ENCODE measurements at places on chromosomes 4 and X. TPM values are rescaled to one million over a fixed set of nuclear protein-coding genes. Genes with fewer than 3 reads are reported as not detected.

The TRIM61 gene
- 1.7 TPM for total RNA-seq

The EPHA5 gene
- 0.32 TPM for total RNA-seq

The CCKAR gene
- total RNA-seq = 0.43 TPM

The NPY5R gene
- total RNA-seq = 0.32 TPM

The RBM46 gene
- total RNA-seq = not detected

The S100P gene
- not detected for total RNA-seq

The FGF13 gene
- not detected for total RNA-seq

The POF1B gene
- not detected for total RNA-seq

The ARHGAP6 gene
- total RNA-seq = 1.9 TPM

The RTL5 gene
- total RNA-seq = 1.3 TPM

The LRAT gene
- not detected for total RNA-seq

The F8 gene
- total RNA-seq = 2.2 TPM

The OTUD6A gene
- total RNA-seq = not detected

The COX7B2 gene
- total RNA-seq = not detected

The TASL gene
- total RNA-seq = not detected

The GAGE12E gene
- not detected for total RNA-seq

The CCNA2 gene
- 54.0 TPM for total RNA-seq

The GPRASP1 gene
- total RNA-seq = 2.6 TPM

The IQSEC2 gene
- 11.0 TPM for total RNA-seq

The TMPRSS11B gene
- total RNA-seq = not detected

The PCDH11X gene
- not detected for total RNA-seq

The BRS3 gene
- total RNA-seq = not detected

The PASD1 gene
- not detected for total RNA-seq

The CXCL11 gene
- total RNA-seq = not detected

The SRPX2 gene
- 44.1 TPM for total RNA-seq

The P2RY4 gene
- not detected for total RNA-seq

The ZNF157 gene
- total RNA-seq = under 0.01 TPM

The TDO2 gene
- total RNA-seq = 4.2 TPM

DNA sequence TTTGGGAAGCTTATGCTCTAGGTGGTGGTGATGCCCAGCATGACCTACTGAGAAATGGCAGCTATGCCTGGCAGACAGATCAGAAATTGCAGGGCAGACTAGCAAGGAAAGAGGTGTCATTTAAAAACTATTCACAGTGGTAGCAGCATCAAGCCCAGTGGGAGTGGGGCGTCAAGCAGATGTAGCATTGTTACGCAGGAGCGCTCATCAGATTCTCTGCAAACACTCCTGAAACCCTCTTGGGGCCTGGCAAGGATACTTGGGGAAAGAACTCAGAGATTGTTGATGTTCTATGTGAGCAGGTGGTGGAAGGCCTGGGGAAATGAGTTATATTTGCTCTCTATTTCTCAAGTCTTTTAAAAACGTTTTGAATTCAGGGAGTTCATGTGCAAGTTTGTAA, 437.6 kb downstream of the RAPGEF2 start:
- no peak for DNase-seq

- DNase-seq = no peak
These were observed 77.2 kb upstream of the FHDC1 start for GRCh38 chr4:152858934-152859333.

GRCh38 chr4:8788174-8788573, 83.5 kb downstream of the HMX1 start:
- DNase-seq = no peak

DNA sequence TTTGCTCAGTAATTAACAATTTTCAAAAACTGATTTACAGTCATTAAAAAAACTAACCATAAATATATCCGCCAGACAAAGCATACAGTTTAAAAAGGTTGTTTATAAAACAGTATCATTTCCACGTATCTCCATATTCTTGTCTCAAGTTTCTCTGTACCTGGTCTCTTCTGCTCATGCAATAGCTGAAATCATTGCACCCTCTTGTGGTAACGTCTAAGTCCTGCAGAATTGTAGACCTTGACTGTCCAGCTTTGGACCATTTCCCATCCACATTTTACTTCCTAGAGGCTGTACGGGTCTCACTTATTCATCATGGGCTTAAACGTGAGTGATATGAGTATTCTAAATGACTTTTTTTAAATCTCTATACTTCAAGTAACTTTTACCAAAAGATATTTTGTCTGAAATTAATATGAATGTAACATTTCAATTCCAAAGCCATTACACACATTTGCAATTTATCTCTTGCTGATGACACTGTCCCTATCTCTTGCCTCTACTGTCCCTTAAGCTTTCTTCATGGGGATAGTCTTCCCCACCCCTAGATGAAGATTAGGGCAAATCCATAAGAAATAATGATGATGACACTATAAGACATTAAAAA, 118.5 kb downstream of the BTC start:
- peak; percentile 74 for DNase-seq

GRCh38 chr4:183256756-183257385, 63.2 kb downstream of the CLDN22 start:
- DNase-seq = peak; percentile 53

GRCh38 chrX:45557387-45557786, 356.7 kb upstream of the DIPK2B start:
- DNase-seq = peak; percentile 3

GRCh38 chrX:10797466-10797865, 177.1 kb upstream of the MID1 start:
- peak; percentile 12 for DNase-seq

DNA sequence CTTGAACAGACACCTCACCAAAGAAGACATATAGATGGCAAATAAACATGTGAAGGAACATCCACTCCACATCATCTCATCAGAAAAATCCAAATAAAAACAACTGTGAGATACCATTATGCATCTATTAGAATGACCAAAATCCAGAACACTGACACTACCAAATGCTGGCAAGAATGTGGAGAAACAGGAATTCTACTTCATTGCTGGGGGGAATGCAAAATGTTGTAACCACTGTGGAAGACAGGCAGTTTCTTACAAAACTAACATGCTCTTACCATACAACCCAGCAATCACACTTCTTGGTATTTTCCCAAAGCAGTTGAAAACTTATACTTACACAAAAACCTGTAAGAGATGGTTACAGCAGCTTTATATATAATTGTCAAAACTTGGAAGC, 38.2 kb upstream of the ANTXR2 start:
- DNase-seq = no peak

- no peak for DNase-seq
These were observed 16.3 kb downstream of the RBMX2 start for GRCh38 chrX:130418066-130418465.

DNA sequence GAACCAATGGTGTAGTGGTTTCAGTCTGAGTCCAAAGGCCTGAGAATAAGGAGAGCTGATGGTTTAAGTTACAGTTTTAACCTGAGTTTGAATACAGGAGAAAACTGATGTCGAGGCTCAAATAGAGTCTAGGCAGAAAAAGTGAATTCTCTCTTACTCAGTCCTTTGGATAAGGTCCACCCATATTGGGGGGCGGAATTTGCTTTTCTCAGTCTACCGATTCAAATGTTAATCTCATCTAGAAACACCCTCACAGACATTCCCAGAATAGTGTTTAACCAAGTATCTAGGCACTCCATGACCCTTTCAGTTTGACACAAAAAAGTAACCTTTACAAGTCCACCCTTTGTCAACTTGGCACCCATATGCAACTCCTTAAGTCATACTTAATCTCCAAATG, 216.0 kb downstream of the GRID2 start:
- no peak for DNase-seq

DNA sequence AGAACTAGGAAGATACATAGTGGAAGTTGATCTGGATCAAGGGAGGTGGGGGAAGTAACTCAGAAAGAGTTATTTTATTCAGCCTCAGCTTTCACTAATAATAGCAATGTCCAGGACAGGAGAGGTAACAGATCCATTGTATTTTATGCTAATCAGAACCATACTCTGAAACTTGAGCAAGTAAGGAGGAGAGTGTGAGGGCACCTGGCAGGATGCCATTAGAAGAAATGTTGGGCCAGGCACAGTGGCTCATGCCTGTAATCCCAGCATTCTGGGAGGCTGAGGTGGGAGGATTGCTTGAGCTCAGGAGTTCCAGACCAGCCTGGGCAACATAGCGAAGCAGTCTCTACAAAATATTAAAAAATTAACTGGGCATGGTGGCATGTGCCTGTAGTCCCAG, 16.3 kb downstream of the GPR34 start:
- no peak for DNase-seq

- no peak for DNase-seq
These were observed 146.4 kb downstream of the VEGFC start for GRCh38 chr4:176646311-176646710.

GRCh38 chr4:1375051-1375721, 28.2 kb downstream of the UVSSA start:
- no peak for DNase-seq

DNA sequence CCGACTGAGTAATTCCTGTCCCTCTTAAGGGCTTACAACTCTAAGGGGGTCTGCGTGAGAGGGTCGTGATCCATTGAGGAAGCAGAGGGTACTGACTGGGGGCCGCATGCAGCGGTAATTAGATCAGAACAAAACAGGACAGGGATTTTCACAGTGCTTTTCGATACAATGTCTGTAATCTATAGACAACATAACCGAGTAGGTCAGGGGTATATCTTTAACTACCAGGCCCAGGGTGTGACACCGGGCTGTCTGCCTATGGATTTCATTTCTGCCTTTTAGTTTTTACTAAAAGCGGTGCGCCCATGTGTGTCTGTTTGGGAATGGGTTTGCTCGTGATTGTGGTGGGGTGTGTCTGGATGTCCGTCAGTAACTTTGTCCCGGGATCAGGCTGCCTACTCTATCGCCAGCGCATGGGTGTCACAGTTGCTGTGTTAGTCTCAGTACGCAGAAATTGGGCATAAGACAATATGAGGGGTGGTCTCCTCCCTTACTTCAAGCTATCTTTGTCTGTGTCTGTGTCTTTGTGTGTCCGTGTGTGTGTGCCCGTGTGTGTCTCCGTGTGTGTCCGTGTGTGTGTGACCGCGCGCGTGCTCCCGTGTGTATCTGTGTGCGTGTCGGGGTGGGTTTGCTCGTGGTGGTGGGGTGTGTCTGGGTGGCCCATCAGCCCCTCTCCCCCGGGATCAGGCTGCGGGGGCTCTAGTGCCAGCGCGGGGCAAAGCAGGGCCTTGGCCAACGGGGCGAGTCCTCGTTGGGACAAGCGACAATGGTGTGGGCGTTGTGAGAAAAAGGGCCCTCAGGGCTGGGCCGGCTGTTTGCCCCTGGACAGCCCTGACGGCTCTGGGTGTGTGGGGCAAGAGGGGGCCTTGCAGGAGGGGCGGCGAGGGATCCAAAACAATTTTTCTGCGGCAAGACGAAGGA, 10.4 kb downstream of the FRG2 start:
- no peak for DNase-seq

- peak; percentile 17 for DNase-seq
These were observed 444.2 kb downstream of the GRIA2 start for GRCh38 chr4:157664726-157665125.

DNA sequence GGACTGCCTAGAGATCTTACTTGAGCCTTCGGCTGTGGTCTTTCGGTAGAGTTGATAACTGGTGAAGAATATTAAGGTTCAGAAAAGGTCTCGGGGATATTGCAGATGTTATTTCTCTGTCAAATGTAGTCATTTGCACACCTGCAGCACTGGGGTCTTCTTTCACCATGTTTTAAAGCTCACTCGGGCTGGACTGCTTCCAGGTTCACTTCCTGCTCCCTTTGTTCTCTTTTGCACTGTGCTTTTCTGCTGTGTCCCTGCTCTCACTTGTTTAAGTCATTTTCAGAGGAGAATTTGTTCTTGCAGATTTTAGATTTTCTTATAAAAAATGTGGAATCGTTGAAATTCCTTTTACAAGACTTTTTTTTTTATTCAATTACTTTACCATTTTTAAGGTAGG, 68.5 kb downstream of the BMPR1B start:
- no peak for DNase-seq

DNA sequence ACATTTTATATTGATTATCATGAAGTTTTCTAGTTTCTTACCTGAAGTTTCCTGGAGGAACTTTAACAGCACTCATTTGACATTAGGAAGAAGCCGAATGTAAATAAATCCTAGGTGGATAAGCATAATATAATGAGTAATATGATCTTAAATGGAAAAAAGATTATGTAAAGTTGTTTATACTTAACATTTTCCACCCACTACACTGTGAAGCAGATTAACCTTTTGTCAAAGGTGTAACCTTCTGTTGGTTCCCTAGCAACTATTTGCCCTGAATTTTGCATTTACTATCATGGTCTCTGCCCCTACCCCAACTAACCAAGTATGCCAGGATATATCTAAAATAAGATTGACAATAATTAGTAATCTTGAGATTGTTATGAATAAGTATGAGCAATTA, at the start of gene UGT2A1:
UGT2A1 (minus strand) TSS at position 101 of the 400 bp plus-strand sequence. CDS start 5,603 bp downstream, outside the sequence.
- DNase-seq = no peak

GRCh38 chrX:77087529-77088169, 359.5 kb upstream of the FGF16 start:
- DNase-seq = no peak

DNA sequence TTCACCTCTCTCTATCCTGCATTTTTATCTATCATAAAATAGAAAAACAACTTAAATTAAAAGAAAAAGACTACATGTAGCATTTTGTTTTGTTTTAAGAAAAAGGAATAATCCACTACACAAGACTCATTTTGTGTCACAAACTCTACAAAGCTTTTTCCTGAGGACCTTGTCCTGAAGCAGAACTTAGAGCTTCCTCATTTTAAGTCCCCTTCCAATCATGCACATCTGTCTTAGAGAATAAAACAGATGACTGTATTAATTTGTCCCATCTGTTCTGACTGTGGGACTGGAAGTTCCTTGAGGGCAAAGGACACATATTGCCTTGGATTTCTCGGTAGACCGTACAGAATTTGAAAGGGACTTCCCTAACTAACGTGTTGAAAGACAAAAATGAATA, 218.5 kb downstream of the COL25A1 start:
- no peak for DNase-seq

GRCh38 chr4:93748373-93749291, 79.9 kb upstream of the ATOH1 start:
- no peak for DNase-seq

DNA sequence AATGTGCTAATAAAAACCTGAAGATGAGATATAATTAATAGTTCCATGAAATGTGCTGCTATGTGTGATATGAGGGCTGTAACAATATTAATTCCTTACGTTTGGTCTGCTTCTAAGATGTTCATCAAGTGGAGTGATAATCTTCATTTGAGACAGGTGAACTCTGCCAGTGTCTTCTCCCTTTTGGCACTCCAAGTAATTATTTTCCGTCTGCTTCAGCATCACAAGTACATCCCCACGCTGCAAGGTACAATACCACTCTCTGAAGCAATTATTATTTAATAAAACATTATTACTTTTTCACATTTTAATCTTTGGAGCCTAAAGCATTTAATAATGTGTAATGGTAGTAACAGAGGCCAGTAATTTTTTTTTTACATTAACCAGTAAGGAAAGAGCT, 44.4 kb downstream of the RPS3A start:
- DNase-seq = no peak

DNA sequence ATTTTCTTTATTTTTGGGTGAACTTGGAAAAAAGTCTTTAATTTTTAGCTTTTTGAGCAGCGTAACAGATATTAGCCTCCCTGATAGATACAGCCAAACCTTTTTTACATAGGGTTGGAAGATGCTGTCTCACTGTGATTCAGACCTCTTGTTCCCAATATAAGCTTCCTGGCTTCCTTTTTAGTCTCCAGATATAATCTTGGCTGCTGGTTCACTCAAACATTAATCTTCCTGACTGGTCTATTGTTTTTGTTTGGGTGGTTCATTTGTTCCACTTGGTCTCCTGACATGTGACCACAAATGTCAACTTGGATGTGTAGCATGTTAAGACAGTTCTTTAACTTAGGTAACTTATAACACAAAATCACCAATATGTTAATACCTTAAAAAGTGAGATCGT, 23.0 kb downstream of the RPA4 start:
- no peak for DNase-seq

All from fibroblast of villous mesenchyme (primary cell).